ENCODE measurements at places on chromosomes 7 and 10.

DNA sequence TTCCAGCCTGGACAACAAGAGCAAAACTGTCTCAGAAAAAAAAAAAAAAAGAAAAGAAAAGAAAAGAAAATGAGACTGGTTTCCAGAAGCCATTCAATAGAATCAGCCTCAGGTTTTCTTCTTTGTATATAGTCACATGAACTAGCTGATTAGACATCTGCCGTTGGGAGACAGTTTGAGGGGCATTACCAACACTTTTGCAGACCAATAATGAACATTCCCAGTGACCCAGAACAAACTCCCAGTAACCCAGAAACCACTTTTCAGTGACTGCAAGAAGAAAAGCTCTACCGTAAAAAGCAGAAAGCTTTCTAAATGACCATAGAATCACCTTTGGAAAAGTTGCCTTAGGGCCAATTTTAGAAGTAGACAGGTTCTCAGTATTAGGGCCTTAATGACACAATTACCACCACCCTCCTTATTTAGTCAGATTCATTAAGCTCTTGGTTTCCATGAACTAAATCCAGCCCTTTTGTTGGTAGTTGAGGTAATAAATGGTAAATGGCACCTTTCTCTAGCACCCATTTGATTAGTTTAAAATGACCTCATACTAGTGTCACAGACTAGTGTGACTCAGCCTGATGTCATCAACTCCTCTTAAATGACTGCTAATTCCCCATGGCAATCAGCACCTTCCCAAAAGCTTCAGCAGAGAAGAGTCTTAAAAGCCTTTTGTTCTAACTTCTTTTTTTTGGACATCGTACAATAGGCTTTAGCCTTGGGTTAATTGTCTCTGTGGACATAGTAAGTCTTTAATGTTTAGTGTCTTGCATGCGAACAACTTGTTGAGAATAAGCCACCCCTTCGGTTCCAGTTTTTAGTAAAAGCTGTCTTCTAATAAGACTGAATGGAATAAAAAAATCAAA is 33.6 kb upstream of the XRCC2 start:
- no peak for DNase-seq

DNA sequence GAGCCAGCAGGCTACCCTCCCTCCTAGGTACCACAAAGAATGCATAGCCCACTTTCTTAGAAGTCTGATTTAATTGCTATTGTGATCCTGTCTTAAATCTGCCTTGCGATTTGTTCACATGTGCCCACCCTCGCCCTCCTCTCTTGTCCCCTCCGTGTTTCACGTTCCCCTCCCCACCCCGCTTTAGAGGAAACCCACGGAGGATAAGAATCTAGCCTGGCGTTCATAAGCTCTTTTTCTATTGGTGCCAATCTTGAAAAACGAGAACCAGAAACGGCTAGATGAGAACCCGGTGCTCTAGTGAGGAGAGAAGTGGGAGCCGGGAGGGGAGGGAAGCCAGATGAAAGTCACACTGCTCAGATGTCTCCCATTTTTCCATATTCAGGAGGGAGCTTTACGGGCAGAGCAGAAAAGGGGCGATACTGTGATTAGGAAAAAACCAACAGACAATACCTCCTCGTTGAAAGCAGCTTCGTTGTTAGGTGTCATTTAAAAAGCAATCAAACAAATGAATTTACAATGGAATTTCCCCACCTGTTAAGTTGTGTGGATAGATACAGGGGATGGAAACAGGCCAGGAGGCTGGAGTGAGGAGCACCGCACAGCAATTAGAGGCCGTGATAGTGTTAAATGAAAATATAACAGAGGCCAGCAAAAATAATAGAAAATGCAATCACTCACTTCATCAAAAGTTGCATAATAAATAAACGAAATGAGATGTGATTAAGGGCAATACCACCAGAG is 272.1 kb downstream of the GATA3 start:
- DNase-seq: no peak

DNA sequence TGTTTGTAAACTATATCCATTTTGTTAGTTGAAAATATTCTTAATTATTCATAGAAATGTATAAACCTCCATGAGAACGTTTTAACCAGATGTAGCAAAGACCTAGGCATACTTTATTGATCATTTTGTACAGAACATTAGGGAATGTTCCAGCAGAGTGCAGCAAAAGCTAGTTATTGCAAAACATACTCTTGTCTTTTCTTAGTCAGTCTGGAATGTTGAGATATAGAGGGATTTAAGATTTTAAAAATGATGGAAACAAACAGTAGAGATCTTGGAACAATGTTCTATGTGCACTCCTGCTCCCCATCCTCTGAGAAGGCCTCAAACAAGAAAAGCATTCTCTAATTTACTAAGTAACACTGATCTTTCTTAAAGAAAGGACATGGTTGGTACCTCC is 292.1 kb downstream of the BBS9 start:
- no peak for DNase-seq

- no peak for DNase-seq
Observed at GRCh38 chr7:84686373-84686772, 491.8 kb upstream of the SEMA3A start.

All from NCI-H460 (cell line).